ENCODE measurements at places on chromosomes 5 and 9.

- DNase-seq: no peak
Measured at GRCh38 chr5:139694556-139695177, 46.5 kb downstream of the CXXC5 start.

GRCh38 chr9:136525841-136526499, 19.9 kb downstream of the NOTCH1 start:
- DNase-seq: no peak

DNA sequence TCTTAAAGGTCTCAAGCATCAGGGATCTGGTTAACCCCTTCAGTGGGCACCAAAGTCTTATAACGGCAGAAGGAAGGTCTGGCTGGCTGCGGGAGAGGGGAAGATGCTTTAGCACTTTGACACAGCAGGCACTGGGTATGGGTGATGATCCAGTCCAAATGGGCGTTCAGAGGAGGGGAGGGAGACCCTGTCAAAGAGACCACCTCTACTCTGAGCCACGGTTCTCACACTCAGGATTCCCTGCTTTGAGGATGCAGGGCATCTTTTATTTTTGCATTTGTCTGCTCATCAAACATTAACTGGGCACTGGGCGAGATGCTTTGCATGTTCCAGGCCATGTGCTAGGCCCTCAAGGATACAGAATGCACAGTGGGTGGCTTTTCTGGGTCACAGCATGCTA, 204.0 kb downstream of the DAB2IP start:
- no peak for DNase-seq

GRCh38 chr9:109192732-109193361, 25.8 kb upstream of the FRRS1L start:
- DNase-seq: no peak

DNA sequence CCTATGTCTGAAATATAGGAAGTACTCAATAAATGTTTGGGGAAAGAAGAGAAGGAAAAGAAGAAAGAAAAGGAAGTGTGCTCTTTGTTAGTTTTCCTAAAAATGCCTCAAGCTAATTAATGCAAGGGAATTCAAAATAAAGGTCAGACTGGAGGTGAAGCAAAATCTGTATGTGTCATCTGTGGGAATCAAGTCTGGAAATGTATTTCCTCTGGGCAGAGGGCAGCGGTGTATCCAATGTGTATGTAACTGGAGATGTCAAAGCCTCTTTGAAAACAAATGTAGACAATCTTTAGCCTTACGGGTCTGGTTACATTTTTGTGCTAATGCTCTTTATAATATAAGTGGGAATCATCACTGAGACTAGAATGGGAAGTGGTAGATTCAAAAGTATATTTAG, 471.4 kb downstream of the MAN2A1 start:
- DNase-seq: no peak

- no peak for DNase-seq
Measured at GRCh38 chr5:27962198-27962597, 923.8 kb upstream of the CDH9 start.

DNA sequence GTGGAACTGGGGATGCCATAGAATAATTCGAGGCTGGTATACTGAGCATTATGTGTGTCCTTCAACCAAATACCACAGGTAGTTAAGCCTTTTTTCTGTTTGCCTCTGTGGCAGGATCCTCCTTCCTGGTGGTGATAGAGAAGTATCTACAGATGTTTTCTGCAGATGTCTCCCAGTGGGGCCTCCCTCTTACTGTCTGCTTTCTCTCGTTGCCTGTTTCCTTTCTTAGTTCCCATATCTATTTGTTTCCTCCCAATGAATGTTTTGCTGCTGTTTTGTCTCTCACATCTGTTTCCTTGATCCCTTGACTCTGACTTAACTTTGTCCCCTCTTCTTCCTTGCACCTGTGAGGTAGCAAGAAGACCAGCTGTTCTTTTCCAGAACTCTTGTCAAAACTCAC, 130.9 kb upstream of the NUDT12 start:
- DNase-seq: no peak

GRCh38 chr5:93512799-93513198, 68.2 kb downstream of the NR2F1-AS1 start:
- no peak for DNase-seq

DNA sequence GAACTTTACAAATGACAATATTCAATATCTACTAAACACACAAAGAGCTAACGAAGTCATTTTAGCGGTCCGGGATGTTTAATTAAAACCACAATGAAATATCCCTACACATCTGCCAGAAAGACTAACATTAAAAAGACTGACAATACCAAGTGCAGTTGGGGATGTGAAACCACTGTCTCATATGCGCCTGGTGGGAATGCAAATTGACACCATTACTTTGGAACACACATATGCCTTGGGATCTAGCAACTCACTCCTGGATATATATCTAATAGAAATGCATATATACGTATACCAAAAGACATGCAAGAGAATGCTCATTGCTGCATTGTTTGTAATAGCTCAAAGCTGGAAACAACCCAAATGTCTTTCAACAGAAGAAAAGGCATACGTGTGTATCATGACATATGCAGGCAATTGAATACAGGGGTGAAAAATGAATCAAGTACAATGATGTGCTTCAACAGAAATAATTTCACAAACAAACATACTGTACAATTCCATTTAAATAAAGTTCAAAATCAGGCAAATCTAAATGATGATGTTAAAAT, 153.3 kb downstream of the CARTPT start:
- DNase-seq: no peak

- DNase-seq: no peak
Measured at GRCh38 chr5:61246768-61247307, 84.6 kb upstream of the SMIM15 start.

- no peak for DNase-seq
Measured at GRCh38 chr5:31283326-31283725, 89.8 kb downstream of the CDH6 start.

DNA sequence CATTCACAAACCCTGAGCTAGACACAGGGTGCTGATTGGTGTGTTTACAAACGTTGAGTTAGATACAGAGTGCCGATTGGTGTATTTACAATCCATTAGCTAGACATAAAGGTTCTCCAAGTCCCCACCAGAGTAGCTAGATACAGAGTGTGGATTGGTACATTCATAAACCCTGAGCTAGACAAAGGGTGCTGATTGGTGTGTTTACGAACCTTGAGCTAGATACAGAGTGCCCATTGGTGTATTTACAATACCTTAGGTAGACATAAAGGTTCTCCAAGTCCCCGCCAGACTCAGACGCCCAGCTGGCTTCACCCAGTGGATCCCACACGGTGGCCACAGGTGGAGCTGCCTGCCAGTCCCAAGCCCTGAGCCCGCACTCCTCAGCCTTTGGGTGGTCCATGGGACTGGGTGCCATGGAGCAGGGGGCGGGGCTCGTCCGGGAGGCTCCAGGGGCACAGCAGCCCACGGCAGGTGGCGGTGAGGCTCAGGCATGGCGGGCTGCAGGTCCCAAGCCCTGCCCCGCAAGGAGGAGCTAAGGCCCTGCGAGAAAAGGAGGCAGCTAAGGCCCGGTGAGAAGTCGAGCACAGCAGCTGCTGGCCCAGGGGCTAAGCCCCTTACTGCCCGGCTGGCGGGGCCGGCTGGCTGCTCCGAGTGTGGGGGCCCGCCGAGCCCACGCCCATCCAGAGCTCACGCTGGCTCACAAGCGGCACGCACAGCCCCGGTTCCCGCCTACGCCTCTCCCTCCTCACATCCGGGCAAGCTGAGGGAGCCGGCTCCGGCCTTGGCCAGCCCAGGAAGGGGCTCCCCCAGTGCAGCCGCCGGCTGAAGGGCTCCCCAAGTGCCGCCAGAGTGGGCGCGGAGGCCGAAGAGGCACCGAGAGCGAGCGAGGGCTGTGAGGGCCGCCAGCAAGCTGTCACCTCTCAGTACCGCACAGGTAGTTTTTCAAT, 1039.2 kb upstream of the CDH9 start:
- no peak for DNase-seq

DNA sequence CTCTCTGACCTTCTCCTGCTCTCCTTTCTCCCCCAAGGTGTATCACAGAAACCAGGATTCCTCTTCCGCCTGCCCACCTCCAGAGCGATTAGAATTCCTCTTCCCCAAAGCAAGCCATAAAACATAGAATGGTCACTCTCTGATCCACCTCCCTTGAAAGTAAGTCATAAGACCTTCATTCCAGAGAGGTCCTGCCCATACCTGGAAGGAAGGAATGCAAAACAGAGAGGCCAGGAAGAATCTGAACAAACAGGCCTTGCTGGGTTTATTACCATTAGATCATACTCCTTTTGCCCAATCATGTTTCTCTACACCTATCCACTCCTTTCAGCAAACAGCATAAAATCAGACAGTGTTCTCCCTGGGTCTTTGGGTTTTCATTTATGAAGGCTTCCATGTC, 21.0 kb downstream of the CDKL3 start:
- DNase-seq: no peak

DNA sequence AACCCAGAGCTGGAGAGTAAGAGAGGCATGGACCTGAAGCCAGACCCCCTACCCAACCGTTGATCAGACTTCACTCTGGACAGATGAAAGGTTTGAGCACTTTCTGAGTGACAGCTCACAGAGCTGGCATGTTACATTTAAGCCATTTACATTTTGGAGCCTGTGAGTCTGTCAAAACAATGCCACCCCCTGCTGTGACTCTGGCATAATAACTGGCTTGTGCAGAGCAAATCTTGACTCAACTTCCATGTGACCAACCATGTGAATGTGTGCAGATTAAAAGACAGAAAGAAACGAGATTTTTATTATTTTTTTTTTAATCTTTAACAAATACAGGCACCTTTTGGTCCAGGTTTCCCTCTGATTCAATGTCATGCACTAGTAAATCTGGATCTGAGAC, 48.5 kb downstream of the MFAP3 start:
- DNase-seq: no peak
